ENCODE measurements at places on chromosomes 3 and 15.

- DNase-seq, result no peak
Measured at GRCh38 chr15:40721701-40722100, 26.7 kb downstream of the RAD51 start.

DNA sequence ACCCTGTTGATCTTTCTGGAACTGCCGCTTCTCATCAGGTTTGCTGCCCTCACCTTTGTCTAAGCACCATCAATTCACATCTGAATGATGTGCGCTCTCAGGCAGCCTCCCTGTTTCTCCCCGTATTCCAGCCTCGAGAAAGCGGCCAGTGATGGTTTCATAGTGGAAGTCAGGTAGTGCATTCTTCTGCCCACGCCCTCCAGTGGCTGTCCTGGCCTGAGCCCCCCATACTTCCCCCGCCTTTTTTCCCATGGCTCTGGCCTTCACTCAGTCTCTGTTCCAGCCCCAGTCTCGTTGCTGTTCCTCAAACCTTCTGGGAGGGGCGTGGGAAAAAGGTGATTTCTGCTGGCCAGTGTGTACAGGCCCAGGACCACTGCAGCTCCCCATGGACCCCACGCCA, 101.3 kb downstream of the ASB7 start:
- no peak for DNase-seq

DNA sequence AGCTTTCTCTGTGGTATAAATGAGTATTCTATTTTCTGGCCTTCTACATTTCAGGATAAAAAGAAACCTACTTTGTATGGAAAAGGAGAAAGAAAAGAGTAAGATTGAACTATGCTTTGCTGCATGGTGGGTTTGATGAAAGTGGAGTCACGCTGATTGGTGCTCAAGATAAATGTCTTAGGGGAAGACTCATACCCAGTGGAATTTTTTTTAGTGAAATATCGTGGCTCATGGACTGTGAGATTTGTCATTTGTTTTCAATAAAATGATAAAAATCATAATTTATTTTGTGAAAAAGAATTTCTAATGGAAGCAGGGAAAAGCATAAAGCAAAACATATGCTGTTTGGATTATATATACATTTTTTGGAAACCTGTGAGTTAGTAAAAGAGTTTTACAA, 292.5 kb downstream of the ZPLD1 start:
- DNase-seq, result no peak

DNA sequence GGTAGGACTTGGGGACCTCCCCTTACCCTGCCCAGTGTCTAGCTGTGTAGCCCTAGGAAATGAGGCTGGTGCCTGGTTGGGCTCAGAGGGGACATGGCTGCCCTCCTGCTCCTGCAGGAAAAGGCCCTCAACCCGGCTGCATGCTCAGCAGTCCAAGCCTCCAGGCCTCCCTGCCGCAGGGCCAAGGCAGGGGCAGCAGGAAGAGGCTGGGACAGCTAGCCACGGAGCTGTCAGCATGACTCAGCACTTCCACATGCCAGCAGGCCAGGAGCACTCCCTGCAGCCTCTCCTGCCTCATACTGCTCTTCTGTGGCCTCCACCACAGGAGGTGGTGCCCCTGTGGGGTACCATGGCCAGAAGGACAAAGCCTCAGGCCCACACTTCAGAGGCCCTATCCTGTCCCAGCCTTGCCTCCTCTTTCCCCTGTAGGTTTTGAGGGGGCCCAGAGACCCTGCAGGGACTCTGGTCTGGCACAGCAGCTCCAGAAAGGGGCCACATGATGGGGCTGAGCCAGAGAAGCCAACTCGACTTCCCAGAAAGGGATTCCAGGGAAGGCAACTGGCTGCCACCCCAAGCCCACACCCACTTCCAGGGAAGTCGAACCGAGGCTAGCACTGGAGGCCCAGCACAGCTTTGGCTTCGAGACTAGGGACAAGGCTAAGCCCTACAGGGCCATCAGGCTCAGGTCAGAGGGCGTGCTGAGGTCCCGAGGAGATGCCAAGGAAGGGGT, 19.5 kb downstream of the TKT start:
- DNase-seq, result peak; percentile 67

GRCh38 chr3:149715247-149715646, 37.0 kb downstream of the COMMD2 start:
- DNase-seq, result no peak

GRCh38 chr3:195715134-195715533, 5.6 kb upstream of the MUC20 start:
- DNase-seq, result no peak

DNA sequence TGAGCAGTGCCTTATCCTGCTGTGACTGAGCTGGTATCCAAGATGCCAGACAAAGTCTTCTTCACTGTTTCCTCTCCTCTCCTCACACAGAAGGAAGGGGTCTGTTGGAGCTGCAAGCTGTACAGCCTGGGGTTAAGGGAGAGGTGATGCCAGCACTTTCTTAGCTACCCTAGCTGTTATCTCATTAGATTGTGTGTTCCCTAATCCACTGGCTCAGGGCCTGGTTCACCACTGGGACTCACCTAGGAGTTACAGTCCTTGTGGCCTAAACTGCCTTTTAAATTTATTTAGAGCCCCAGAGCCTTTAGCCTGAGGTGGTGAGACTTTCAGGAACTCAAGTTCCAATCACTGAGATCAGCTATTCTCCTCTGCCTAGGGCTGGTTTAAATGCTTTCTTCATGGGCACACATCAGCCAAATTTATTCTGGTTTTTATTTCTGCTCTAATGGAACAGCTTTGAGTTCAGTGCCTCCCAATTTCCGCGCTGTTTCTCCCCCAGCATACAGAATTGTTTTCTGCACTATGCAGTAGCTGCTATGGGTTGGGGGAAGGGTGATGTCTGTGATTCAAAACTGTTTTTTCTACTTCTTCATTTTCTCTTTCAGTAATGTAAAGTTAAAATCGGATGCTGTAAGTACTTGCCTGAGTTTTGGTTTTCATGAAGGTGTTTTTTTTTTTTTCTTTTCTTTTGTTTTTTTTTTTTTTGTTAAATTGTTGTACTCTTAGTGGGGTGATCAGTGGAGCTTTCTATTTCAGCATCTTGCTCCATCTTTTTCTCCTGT, 198.8 kb downstream of the DOCK3 start:
- DNase-seq, result no peak

GRCh38 chr15:64452988-64453688, 7.2 kb upstream of the ZNF609 start:
- DNase-seq, result no peak

GRCh38 chr3:64756398-64756986, 68.7 kb upstream of the ADAMTS9 start:
- DNase-seq, result no peak

DNA sequence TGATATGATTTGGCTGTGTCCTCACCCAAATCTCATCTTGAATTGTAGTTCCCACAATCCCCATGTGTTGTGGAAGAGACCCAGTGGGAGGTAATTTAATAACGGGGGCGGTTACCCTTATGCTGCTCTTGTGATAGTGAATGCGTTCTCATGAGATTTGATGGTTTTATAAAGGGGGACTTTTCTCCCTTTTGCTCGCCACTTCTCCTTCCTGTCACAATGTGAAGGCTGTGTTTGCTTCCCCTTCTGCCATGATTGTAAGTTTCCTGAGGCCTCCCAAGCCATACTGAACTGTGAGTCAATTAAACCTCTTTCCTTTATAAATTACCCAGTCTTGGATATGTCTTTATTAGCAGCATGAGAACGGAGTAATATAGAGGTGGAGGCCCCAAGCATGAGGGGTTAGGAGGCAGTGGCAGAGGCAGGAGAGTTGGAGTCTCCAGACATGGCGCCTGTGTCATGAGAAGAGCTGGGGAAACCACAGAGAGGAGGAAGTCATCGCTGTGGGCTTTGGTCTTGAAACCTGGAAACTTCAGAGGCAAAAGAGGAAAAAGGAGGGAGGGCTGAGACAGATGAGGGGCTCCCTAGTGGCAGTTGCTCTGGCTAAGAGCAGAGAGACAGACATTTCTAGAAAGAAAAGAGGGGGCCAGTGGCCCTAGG, 107.8 kb upstream of the VEPH1 start:
- DNase-seq, result no peak

DNA sequence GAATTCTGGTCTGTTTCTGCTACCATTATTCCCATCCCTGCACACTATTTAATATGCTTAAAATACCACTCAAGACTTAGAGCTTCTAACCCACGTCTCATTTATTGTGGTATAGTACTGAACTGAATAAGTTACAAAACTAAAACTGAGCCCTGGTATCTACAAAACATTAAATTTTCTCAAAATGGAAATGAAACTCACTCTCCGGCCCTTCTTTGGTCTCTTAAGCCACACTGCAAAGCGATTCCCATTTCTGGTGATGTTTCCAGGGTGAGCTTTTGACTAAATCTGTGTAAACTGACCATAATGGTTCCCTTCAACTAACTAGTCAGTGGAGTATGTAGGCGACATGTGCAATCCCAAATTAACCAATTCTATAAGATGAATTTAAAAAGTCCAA, 18.6 kb downstream of the KPNA4 start:
- no peak for DNase-seq

DNA sequence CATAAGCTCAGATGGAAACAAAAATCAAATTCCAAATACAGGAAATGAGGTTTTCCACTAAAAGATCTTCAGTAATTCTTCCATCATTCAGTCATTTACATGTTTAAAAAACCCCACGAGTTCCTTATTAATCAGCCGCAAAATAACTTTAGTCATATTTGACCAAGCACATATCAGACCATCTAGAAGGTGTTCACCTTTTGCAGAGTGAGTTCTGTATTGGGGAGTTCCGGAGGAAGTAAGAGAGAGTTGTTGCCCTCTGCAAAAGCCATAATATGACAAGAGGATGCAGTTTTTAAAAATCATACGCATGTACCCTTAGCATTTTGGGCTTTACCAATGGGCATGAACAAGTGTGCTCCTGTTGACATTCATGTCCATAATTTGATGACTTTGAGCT, 61.6 kb downstream of the CCR1 start:
- DNase-seq, result no peak

DNA sequence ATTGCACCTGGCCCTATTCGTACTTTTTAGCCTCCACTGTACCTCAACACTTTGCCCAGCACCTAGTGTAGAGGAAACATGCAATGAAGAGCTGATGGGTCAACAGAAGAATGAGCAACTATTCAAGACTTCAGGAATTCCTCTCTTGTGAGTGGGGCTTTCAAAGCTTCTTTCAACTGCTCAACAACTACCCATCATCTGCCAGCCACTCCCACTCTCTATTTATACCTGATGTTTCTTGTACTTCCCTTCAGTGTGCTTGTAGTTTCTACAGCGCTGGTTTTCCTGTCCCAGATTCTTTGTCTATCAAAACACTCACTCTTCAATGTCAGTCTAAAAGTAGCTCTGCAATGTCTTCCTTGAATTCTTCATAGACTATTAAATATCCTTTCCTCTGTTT, 168.3 kb upstream of the LPP start:
- no peak for DNase-seq

DNA sequence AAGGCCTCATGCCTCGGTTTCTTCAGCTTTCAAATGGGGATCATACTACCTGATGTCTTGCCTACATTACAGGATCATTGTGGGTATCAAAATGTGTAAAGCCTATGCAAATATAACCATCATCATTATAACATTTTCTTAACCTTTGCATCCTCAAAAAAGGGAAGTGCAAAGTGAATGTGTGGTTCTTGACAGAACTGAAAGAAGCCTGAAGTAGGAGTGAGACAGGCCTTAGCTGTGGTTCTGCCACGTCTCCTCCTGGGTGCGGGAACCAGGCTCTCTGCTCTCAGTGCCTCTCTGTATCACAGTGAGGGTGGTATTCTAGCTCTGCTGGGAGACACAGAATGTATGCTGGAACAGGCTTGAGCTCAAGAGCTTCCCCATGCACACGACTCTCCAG, 316.9 kb upstream of the ICE2 start:
- no peak for DNase-seq

DNA sequence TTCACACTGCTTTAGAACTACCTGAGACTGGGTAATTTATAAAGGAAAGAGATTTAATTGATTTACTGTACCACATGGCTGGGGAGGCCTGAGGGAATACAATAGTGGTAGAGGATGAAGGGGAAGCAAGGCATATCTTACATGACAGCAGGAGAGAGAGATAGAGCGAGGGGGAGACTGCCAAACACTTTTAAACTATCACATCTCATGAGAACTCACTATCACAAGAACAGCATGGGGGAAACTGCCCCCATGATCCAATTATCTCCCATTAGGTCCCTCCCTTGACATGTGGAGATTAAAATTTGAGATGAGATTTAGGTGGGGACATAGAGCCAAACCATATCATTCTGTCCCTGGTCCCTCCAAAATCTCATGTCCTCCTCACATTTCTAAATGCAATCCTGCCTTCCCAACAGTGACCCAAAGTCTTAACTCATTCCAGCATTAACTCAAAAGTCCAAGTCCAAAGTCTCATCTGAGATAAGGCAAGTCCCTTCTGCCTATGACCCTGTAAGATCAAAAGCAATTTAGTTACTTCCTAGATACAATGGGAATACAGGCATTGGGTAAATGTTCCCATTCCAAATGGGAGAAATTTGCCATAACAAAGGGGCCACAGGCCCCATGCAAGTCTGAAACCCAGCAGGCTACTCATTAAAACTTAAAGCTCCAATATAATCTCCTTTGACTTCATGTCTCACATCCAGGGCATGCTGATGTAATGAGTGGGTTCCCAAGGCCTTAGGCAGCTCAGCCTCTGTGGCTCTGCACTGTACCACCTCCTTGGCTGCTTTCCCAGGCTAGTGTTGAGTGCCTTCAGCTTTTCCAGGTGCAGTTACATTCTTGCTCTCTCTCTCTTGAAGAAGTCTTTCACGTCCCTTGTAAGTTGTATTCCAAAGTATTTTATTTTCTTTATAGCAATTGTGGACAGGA, 481.7 kb upstream of the TGFBR2 start:
- peak; percentile 29 for DNase-seq

- no peak for DNase-seq
Measured at GRCh38 chr3:149128821-149129220, 617 bp upstream of the HPS3 start.

- no peak for DNase-seq
Measured at GRCh38 chr15:40146037-40146436, 14.8 kb upstream of the BUB1B start.

GRCh38 chr3:116005404-116005803, 382.1 kb downstream of the GAP43 start:
- DNase-seq, result no peak

DNA sequence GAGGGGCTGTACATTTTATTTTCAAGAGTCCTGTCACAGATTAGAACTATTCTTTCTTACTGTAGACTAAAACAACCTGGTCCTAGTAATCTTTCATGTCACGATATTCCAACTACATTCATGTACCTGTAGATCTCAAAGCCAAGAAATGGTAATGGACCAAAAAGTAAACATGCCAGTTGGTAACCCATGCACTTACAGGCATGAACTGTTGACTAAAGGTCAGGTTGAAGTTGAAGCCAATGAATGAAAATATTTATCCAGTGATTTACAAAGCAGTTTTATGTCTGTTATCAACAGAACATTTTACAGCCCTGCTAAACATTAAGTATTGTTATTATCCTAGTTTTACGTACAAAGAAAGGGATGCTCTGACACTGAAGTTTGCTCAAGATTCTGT, 25.3 kb downstream of the LRRC57 start:
- DNase-seq, result no peak

DNA sequence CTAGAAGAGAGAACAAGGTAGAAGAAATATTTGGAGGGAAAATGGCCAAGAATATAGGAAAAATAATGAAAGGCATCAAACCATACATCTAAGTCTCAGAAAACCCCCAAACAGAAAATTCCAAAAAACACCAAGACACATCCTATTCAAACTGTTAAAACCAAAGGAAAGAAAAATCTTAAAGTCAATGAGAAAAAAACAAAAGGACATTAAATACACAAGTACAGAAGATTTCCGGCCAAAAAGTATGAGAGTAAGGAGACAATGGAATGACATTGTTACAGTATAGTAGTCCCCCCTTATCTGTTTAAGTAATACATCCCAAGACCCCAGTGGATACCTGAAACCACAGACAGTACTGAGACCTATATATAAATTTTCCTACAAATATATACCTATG, 18.8 kb downstream of the CLASP2 start:
- no peak for DNase-seq
